ENCODE measurements at places on chromosomes 4 and X. TPM values are rescaled to one million over a fixed set of nuclear protein-coding genes. Genes with fewer than 3 reads are reported as not detected.
A peak's percentile ranks its signal among the peaks of the same experiment; 100 is the strongest.

SPANXA2 gene
- total RNA-seq: not detected

DNA sequence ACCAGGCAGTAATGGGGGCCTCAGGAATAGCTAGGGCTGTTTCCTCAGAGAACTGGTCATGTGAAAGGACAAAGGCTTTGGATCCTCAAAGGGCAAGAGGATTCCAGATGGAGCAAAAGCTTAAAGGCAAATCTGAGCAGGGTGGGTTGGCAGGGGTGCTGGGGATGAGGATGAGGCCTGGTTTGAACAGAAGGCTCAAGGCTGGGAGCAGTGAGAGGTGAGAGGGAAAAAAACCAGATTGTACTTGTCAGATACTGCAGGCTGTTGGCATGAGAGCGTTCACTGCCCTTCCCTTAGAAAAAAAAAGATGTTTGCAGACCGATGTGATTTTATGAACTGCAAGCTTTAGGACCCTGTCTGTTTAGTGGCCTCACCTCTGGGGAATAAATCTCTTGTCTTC is 75.3 kb upstream of the PLAC1 start:
- H3K27me3 ChIP-seq: no peaks in the 10 kb centered on the region
- peaks cover 44% of the 10 kb centered on the region for H3K4me1 ChIP-seq
- no peaks in the 10 kb centered on the region for H3K36me3 ChIP-seq
- no peak overlapping the region for H3K4me3 ChIP-seq
- no peak for DNase-seq
- H3K27ac ChIP-seq: peak overlapping the region; percentile 62

DNA sequence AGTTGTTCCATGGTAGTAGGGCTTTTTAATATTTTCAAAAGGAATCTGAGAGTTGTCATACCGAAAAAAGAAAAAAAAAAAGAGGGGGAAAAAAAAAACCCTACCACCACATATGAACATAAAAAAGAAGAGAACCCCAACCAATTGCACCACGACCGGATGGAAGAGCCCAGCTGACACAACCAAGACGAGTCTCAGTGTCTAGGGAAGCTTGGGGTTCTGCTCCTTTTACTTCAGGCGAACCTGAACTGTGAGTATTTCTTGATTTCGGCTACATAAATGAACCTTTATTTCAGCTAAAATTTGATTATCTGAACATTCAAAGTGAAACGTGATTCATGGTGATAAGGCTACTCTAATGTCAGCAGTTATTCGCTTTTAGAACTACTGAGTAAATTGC is at the start of gene GPR34:
TSS of gene GPR34 (plus strand) at position 139 of the 400 bp plus-strand sequence. CDS start 6,661 bp downstream, outside the sequence.
- no peaks in the 10 kb centered on the region for H3K27me3 ChIP-seq
- H3K4me1 ChIP-seq: no peaks in the 10 kb centered on the region
- H3K4me3 ChIP-seq: no peak within 1 kb of the TSS
- no peak within 1 kb of the TSS for H3K27ac ChIP-seq
- peaks cover 3% of the 10 kb centered on the region for H3K36me3 ChIP-seq
- no peak for DNase-seq

GRCh38 chr4:137626942-137627738 is 94.8 kb upstream of the PCDH18 start:
- no peak overlapping the region for H3K4me3 ChIP-seq
- no peak overlapping the region for H3K27ac ChIP-seq
- peaks cover 13% of the 10 kb centered on the region for H3K4me1 ChIP-seq
- no peaks in the 10 kb centered on the region for H3K27me3 ChIP-seq

GRCh38 chr4:173145131-173145530 is 23.5 kb upstream of the GALNT7 start:
- DNase-seq: no peak
- no peaks in the 10 kb centered on the region for H3K36me3 ChIP-seq
- no peaks in the 10 kb centered on the region for H3K4me1 ChIP-seq

DNA sequence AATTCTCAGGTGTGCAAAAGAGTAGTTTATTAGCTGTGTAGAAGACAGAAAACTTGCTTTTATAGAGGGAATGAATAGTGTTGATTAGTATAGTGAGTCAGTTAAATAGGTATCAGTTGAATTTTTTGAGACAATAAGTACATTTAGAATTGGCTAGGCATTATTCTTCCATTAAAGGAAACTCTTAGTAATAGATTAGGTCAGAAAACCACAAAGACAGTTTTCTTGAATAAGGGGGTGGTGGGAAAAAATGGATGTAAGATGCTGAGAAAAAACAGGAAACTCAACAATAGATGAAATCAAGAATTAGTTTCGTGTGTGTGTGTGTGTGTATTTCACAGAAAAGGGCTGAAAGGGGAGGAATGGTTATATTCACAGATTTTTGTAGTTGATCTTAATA is 16.8 kb downstream of the CD38 start:
- no peaks in the 10 kb centered on the region for H3K36me3 ChIP-seq
- peaks cover 3% of the 10 kb centered on the region for H3K4me1 ChIP-seq
- no peak for DNase-seq
- peaks cover 8% of the 10 kb centered on the region for H3K27me3 ChIP-seq
- H3K27ac ChIP-seq: no peak overlapping the region

DNA sequence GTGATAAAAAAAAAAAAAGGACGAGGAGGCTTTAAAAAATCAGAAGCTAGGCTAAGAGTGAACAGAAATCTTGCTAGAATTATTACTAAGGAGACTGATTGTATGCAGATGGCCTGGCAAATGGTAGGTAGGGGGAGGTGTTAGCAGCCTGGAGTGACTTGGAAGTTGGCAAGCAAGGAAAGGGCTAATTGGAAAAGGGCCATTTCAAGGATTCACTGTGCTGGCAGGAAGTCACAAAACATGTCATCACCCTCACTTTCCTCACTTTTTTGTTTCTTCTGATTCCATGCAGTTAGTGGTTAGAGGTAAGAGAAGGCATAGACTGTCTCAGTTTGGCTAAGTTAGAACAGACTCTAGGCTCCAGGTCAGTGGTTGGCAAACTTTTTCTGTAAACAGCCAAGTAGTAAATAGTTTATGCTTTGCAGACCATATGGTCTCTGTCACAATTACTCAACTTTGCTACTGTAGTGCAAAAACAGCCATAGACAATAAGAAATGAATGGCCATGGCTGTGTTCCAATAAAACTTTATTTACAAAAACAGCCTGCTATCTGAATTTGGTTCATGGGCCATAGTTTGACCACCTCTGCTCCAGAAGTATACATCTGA is 646.5 kb upstream of the ACTRT1 start:
- H3K27me3 ChIP-seq: no peaks in the 10 kb centered on the region
- no peaks in the 10 kb centered on the region for H3K36me3 ChIP-seq
- no peak overlapping the region for H3K27ac ChIP-seq
- no peak for DNase-seq
- H3K4me3 ChIP-seq: no peak overlapping the region

- H3K4me3 ChIP-seq: no peak overlapping the region
- peak overlapping the region; percentile 44 for H3K27ac ChIP-seq
- H3K36me3 ChIP-seq: peaks cover 3% of the 10 kb centered on the region
- no peaks in the 10 kb centered on the region for H3K27me3 ChIP-seq
- H3K4me1 ChIP-seq: peaks cover 42% of the 10 kb centered on the region
Observed at GRCh38 chrX:45804276-45804675, 603.6 kb upstream of the DIPK2B start.

TCEAL6 gene
- not detected for total RNA-seq

DNA sequence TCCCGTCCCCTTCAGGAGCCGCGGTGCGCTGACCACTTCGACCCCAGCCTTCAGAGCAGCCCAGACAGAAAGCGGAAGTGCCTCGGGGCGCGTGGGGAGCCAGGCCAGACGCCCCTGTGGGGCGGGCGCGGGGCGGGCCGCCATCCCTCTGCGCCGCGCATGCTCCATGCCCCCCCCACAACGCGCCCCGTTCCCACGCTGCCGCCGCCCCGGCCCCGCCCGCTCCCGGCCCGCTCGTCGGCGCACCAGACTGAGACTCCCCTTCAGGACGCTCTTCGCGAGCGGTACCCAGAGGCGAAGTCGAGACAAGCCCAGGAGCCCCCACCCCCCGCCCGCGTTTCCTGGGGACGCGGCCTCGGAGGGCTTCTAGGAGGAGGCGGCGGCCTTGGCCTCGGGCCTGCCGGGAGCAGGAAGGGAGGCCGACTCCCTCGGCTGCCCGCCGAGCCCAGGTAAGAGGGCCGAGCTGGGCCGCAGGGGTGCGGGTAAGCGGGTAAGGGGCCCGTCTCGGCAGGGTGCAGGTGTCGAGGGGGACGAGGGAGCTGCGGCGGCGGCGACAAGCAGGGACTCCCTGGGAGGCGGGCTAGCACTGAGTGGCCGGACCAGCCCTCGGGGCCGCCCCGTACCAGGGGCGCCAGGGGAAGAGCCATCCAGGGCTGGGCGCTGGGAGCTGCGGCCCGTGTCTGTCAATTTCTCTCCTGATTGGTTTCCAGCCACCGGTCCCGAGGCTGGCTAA is at the start of gene ZFP92:
TSS of gene ZFP92 (plus strand) at position 218 of the 733 bp plus-strand sequence. CDS start 6,851 bp downstream, outside the sequence.
- no peaks in the 10 kb centered on the region for H3K36me3 ChIP-seq
- DNase-seq: no peak
- peaks cover 14% of the 10 kb centered on the region for H3K27me3 ChIP-seq
- peak within 1 kb of the TSS; percentile 59 for H3K4me3 ChIP-seq
- H3K27ac ChIP-seq: no peak within 1 kb of the TSS
- H3K4me1 ChIP-seq: peaks cover 14% of the 10 kb centered on the region

AADAT gene
- 33.7 TPM for total RNA-seq

PRRG1 gene
- total RNA-seq: 8.3 TPM

- no peak overlapping the region for H3K4me3 ChIP-seq
- no peaks in the 10 kb centered on the region for H3K36me3 ChIP-seq
- no peak overlapping the region for H3K27ac ChIP-seq
- peaks cover 8% of the 10 kb centered on the region for H3K4me1 ChIP-seq
- H3K27me3 ChIP-seq: no peaks in the 10 kb centered on the region
Observed at GRCh38 chr4:152372444-152372843, 163.4 kb downstream of the FBXW7 start.

TRIM75 gene
- not detected for total RNA-seq

H2BW2 gene
- not detected for total RNA-seq

- H3K36me3 ChIP-seq: no peaks in the 10 kb centered on the region
- no peak overlapping the region for H3K27ac ChIP-seq
- no peak for DNase-seq
- no peaks in the 10 kb centered on the region for H3K27me3 ChIP-seq
- H3K4me3 ChIP-seq: no peak overlapping the region
Observed at GRCh38 chr4:101020956-101021355, 326.4 kb downstream of the PPP3CA start.

- peaks cover 2% of the 10 kb centered on the region for H3K27me3 ChIP-seq
- DNase-seq: no peak
- H3K4me1 ChIP-seq: peaks cover 13% of the 10 kb centered on the region
- no peaks in the 10 kb centered on the region for H3K36me3 ChIP-seq
- no peak overlapping the region for H3K27ac ChIP-seq
Observed at GRCh38 chr4:102352781-102353180, 7.5 kb upstream of the SLC39A8 start.

IL3RA gene
- total RNA-seq: 0.16 TPM

SHROOM4 gene
- total RNA-seq: 15.4 TPM

CLOCK gene
- total RNA-seq: 22.8 TPM

PAGE5 gene
- total RNA-seq: not detected

DNA sequence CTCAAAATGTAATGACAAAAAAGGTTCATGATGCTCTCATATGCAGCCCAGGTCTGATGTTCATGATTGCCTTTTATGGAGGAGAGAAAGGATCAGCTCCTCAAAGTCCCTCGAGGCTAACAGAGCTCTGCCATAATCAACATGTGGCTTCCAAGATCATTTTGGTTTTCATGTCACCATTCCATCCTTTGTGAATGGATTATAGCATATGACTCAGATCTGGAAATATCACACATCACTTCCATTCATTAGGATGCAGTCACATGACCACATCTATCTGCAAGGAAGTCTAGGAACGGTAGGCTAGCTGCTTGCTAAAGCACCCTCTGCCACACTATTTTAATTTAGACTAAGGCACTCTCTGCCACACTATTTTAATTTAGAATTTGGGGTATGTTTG is 77.6 kb downstream of the COX18 start:
- no peak overlapping the region for H3K27ac ChIP-seq
- peaks cover 2% of the 10 kb centered on the region for H3K27me3 ChIP-seq
- no peak overlapping the region for H3K4me3 ChIP-seq
- H3K36me3 ChIP-seq: no peaks in the 10 kb centered on the region
- DNase-seq: no peak
- no peaks in the 10 kb centered on the region for H3K4me1 ChIP-seq

- no peaks in the 10 kb centered on the region for H3K27me3 ChIP-seq
- no peaks in the 10 kb centered on the region for H3K36me3 ChIP-seq
- no peak for DNase-seq
- H3K27ac ChIP-seq: no peak overlapping the region
- H3K4me3 ChIP-seq: no peak overlapping the region
Observed at GRCh38 chr4:167873496-167873895, 218.8 kb upstream of the ANXA10 start.

DNA sequence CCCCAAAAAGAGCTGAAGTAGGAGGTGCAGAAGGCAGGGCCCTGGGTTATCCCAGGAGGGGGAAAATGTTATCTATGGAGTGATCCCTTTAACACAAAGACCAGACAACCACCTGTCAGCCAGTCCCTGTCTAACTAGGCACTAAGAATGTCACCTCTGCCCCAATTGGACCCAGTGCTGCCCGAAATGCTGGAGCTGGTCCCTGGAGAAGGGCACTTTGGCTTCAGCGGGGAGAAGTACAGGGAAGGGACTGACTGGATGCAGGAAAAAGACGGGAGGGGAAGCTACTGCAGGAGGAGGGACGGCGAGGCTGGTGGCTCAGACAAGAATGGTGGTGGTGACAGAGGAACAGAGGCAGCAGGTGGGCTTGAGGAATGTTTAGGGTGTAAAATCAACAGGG is 17.3 kb downstream of the PHKA2 start:
- H3K4me3 ChIP-seq: no peak overlapping the region
- H3K36me3 ChIP-seq: peaks cover 9% of the 10 kb centered on the region
- H3K4me1 ChIP-seq: peaks cover 26% of the 10 kb centered on the region
- DNase-seq: no peak
- peak overlapping the region; percentile 16 for H3K27ac ChIP-seq

DNA sequence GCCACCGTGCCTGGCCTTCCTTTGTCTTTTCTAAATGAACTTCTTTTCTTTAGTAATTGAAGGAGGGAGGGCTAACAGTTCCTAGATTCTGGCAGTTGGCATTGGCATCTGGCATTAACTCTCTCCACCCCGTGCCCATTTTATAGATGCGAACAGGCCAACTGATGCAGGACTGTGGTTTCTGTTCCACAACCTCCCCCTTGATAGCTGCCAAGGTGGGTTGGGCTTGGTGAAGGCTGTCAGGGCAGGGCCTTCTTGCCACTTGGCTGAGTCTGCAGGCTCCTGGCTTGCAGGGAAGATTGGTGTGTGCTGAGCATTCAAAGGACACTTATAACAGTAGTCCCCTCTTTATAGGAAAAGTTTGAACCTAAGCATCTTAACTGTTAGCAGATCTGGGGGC is 4.3 kb downstream of the SOWAHD start:
- H3K27me3 ChIP-seq: peaks cover 17% of the 10 kb centered on the region
- H3K27ac ChIP-seq: no peak overlapping the region
- no peak overlapping the region for H3K4me3 ChIP-seq
- H3K4me1 ChIP-seq: peaks cover 8% of the 10 kb centered on the region
- no peak for DNase-seq

- no peaks in the 10 kb centered on the region for H3K27me3 ChIP-seq
- H3K4me3 ChIP-seq: peak overlapping the region; percentile 72
- no peak overlapping the region for H3K27ac ChIP-seq
Observed at GRCh38 chrX:103533511-103534216, 14.4 kb upstream of the RAB40A start.

- H3K27ac ChIP-seq: no peak overlapping the region
- no peak for DNase-seq
- H3K4me1 ChIP-seq: no peaks in the 10 kb centered on the region
- no peak overlapping the region for H3K4me3 ChIP-seq
- no peaks in the 10 kb centered on the region for H3K36me3 ChIP-seq
Observed at GRCh38 chrX:139560221-139560620, 29.7 kb downstream of the F9 start.

Measured in mesothelial cell of epicardium (in vitro differentiated cells).